Stimulated activated CD4-positive, alpha-beta T cell treated with anti-CD3 and anti-CD28 coated beads, TNF-alpha, amount 100 ng/mL, for 24 hours (primary cell): ENCODE measurements at places on chromosomes 6 and 20.
A peak's percentile ranks its signal among the peaks of the same experiment; 100 is the strongest.

- DNase-seq = no peak
These were observed 28.6 kb downstream of the SLC22A23 start for GRCh38 chr6:3428247-3428646.

- no peak for DNase-seq
These were observed 35.8 kb upstream of the TPD52L1 start for GRCh38 chr6:125117818-125118217.

GRCh38 chr20:31638317-31638716 is 605 bp downstream of the COX4I2 start:
- no peak for DNase-seq

DNA sequence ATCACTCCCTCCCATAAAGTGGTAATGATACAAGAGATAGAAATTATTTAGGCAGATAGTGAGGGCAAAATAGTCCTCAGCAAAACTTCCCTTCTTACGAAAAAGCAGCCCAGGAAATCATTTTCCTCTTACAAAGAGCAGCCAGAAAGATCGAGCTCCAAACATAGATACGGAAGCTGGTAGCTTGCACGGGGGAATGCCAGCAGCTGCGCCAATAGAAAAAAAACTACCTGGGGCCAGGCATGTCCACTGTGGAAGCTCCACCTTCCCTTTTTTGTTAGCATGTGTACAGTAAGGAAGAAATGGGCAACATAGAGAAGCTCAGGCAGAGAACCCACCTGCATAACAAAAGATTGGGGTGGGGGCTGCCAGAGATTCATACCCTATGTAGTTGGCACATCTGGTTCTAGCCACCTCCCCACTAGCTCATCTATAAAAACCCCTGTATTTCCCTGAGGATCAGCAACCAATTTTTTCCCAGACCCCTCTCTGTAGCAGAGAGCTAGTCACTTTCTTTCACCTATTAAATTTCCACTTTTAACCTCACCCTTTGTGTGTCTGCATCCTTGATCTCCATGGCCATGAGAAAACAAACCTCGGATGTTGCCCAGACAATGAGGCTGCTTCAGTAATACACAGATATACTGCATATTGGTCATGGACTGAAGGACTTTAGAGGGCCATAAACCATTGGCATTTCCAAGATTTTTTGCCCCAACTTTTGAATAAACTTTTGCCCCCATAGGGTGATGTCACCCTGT is 52.1 kb downstream of the SOD2 start:
- DNase-seq = no peak

- DNase-seq = no peak
These were observed 102.8 kb upstream of the SGK1 start for GRCh38 chr6:134420614-134421181.

DNA sequence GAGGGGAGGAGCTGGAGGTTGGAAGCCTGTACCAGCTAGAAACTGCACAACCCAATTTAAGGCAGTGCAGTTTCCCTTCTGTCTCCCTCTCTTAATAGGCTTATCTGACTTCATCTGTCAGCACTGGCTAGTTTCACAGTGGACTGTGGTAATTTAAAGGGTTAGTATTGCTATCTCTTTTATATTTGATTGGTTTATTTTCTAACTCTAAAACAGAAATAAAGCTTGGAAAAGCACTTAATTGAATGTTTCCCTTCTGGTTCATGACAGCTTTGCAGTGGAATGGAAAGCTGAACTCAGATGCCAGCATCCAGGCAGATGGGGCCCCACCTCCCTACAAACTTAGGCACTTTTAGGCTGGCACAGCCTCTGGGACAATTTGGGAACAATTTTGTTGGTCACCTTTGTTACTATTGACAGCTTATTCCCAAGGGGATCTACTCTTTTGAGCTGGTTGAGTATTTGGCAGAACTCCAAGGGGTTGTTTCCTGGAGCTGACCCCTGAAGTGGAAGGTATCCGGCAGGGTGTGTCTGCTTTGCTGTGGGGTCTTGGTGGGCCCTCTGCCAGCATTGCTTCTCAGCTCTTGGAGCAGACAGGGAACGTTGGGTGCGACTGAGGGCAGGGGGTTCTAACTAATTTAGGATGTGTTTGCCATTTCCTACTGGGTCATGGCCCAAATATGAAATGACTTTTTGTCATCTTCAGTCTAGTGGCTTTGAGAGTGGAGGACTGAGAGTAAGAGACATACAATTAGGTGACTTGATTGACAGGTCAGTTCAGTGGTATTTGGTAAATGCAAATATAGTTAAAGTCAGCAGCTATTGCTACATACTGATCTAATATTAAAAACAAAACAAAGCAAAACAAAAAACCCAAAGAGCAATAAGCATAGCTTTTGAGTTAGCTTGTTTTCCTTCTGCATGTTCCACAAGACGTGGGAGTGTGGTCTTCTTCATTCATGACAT is 9.3 kb downstream of the SH3BGRL2 start:
- DNase-seq = no peak

- DNase-seq = no peak
These were observed 36.5 kb downstream of the ENPP1 start for GRCh38 chr6:131844243-131844841.

DNA sequence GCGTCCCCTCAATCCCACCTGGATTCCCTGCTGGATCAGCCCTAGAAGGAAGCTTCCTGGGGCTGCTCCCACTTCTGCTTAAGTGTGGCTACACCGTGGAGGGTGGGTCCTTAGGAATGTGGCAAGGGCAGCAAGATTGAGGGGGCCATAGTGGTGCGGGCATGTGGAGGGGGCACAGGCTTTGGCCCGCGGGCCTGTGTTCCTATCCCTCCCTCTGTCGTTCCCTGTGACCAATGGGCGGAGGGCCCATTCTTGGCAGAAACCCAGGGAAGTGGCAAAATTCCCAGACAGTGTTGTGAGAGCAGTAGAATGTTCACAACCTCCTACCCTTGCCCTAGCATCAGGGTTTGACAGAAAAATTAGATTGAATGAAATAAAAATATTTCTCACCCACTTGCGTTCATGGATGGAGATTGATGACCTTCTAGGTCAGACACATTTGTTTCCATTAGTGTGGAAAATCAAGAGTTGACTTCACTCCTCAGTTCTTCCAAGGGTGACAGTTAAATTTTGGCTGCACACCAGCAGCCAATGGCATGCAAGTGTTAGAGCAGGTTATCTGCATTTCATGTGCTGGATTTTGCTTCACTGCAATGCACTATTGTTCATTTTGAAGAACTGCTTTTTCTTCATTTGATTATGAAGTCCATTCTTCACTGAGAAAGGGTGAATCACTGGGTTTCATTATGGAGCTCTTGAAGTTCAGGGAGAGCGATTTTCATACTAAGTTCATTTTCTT is 49.3 kb upstream of the AHI1 start:
- no peak for DNase-seq

DNA sequence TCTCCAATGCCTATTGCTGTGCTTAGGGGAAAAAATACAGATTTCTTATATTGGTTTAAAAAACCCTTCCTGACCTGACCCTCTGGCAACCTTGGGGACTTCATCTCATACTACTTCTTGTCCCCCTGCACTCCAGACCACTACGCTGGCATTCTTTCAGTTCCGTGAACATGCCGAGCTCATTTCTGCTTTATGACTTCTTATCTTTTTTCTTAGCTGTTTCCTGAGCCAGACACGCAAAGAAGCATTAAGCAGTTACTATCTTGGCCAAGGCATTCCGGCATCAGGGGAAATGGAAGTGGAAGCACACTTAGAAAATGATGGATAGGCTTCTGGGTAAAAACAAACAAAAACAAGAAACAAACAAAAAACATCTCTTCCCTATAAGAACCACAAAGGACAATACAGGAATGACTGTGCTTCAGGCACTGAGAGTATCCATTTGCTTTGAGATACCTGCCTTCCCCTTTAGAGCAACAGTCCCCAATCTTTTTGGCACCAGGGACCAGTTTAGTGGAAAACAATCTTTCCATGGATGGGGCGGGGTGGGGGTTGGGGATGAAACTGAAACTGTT is 4.4 kb upstream of the CCDC28A start:
- no peak for DNase-seq

DNA sequence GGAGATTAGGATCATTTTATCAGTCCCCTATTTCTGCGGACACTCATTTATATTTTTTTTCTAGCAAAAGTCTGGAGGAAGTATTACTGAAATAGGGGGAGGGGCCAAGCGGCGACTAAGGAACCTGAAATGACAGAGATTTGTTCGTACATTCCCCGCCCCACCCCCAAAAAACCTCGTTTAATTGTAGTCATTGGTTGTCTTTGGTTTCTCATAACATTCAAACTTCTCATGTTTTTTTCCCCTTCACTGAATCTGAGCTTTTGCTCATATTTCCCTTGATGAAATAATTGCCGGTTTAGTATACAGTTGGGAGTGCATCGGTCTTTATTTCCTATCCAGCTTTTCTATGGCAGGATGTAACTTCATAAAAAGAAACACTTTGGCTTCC is 768 bp upstream of the FYN start:
- peak; percentile 56 for DNase-seq

GRCh38 chr6:30394139-30394538 is 49.2 kb downstream of the RPP21 start:
- no peak for DNase-seq

DNA sequence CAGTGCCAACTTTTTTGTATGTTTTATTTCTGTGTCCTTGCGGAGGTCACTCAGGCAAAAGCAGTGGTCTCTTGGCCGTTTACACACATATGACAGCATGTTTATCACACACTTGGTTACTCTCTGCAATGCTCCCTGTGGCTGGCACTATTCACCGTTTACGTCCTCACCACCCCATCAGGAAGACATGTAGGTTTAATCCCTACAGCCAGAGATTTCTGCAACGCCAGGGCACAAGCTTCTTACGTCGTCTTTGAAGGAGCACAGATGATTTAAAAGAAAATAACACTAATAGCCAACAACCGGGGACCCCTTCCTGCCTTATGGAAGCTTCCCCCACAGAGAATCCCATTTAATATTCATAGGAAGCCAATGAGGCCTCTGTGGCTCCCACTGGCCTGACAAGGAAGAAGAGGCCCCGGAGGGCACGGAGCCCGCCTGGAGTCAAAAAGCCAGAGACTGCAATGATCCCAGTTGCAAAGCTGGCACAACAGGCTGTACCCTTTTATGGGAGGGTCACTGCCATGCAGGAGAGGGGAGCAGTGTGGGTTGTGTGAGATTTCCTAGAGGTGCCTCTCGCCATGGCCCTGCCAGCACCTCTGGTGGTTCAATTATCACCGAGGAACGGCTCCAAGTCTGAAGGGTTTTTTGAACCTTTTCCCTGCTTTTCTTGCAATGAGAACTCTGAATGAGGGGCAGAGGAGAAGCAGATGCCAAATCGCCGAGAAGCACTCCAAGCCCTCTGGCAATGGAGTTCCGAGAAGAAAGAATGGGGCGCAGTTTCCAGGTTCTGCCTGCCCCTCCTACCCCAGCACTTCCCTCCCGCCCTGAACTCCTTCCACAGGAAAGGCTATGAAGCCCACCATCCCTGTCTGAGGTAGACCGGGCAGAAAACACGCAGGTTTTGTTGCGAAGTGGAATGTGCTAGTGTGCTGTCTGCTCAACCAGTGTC is 96.2 kb downstream of the THBS2 start:
- DNase-seq = no peak

- DNase-seq = no peak
These were observed 33.9 kb upstream of the PTPRK start for GRCh38 chr6:128554302-128554701.

DNA sequence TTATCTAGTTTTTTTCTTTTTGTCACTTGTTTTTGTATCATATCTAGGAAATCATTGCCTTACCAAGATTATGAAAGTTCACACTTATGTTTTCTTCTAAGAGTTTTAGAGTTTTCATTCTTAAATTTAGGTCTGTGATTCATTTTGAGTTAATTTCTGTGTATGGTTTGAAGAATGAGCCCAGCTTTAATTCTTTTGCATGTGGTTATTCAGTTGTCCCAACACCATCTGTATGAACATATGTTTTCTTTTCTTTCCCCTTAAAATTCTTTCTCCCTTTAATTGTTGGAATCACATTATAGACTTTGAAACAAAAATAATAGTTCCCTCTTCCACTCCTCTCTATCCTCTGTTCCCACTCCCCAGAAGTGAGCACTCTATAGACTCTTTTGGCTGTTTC is 85.4 kb downstream of the SLX4IP start:
- DNase-seq = no peak

DNA sequence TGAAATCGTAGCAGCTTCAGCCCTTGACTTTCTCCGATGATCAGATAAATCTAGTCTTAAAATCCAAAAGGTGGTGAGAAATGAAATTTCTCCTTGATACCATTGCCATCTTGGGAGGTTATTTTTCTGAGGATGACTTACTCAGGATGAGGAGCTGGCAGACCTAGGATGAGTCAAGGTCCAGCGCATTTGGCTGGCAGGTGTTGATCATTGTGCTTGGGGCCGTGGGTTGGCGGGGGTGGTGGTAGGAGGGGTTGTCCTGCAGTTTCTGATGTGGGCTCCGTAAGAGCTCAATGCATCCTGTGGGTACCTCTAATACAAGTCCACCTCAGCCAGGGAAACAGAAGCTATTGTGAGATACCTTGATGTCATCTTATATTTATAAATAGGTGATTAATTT is 148.3 kb upstream of the SCGN start:
- no peak for DNase-seq
